ENCODE measurements at places on chromosomes 16 and 17.

- DNase-seq = no peak
Measured at GRCh38 chr16:78729687-78730086, 630.2 kb downstream of the WWOX start.

GRCh38 chr17:8623591-8623990, 6.9 kb downstream of the MYH10 start:
- DNase-seq = no peak

DNA sequence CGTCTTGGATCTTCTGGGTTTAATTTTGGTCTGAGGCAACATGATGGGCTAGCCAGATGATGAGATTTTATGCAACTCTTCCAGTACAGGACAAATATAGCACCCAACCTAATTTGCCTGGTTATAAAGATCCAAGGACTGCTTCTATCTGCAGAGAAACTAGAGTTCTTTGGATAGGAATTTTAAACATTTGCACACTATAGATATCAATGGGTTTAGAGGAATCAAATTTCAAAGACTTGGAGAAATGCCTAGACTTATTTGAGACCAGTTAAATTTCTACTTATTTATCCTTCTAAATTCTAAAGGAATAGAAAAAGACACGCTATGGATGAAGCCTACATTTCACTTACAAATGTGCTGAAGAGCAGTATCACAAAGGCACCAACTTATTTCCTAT, 12.6 kb downstream of the PMFBP1 start:
- DNase-seq = no peak

DNA sequence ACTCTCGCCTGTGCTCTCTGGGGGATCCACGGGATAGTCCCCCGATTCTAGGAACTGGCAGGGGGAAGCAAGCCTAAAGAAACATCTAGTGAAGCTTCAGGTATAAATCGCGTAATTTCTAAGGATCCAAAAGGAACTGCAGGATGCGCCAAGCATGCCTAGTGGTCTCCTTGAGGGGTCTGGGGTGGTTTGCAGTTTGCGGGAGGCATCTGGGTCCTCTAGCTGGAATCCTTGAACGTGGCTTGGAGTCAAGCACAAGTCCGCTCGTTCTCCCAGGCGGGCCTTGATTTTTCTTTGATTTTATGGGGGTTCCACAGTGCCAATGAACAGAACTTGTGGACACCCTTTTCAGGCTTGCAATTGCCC, 1000.5 kb downstream of the KCNJ18 start:
- DNase-seq = no peak
